ENCODE measurements at places on chromosomes 4 and X.

GRCh38 chr4:86670756-86671155 lies 76.6 kb downstream of the PTPN13 start:
- DNase-seq: no peak

DNA sequence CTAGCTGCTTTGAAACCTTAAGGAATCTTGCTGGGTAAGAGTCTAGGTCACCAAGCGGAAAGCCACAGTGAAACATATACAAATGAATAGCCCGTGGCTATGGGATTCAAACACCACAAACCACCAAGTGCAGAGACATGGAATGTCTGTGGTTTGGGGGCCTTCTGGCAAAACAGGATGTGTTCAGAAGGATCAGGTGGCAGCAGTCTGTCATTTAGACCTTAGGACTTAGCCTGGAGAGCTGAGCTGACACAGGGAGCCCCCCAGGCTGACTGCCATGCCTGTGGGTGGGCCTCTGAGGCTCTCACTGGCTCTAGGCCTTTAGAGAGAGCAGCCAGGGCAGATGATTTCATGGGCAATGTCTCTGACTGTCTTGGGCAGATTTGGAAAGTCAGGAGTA lies 225.6 kb downstream of the FBXW7 start:
- DNase-seq: no peak

DNA sequence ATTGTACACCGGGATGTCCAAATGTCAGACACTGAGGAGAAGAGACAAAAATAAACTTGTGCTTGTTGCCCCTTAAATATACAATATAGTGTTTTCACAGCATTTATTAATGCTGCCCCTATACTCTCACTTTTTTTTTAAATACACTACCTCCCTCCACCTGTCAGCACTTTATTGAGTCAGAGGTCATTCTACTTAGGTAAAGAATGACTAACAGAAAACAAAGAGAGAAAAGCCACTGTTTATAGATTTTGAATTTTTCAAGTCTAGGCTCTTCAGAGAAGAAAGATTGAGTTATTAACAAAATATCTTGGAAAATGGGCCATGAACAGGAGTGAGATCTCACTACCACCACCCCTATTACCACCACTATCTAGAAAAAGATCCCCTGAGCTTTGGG lies 58.1 kb downstream of the NIPAL1 start:
- DNase-seq: no peak

DNA sequence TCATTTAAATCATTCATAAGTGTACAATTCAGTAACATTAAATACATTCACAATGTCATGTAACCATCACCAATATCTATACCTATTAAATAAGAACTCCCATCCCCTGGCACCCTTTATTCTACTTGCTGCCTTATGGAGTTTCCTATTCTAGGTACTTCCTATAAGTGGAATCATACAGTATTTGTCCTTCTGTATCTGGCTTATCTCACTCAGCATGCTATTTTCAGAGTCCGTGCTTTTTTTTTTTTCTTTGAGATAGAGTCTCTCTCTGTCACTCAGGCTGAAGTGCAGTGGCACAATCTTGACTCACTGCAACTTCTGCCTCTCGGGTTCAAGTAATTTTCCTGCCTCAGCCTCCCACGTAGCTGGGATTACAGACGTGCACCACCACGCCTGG lies 67.9 kb upstream of the STOX2 start:
- DNase-seq: no peak

- DNase-seq: no peak
Observed at GRCh38 chrX:39759526-39760224, 338.1 kb downstream of the BCOR start.

Measured in NCI-H187 (cell line).